Activated T-helper 1 cell treated with anti-CD3 and anti-CD28 coated beads, Interleukin-12 subunit alpha, Interleukin-12 subunit beta, Interleukin-2, Interleukin-4 antibody, amounts not matched to agents 30 ng/mL and 10 ng/mL and 1 ng/mL, durations not matched to agents 14 hours and 24 hours and 36 hours (primary cell): ENCODE measurements at places on chromosomes 6 and 20. TPM values are rescaled to one million over a fixed set of nuclear protein-coding genes. Genes with fewer than 3 reads are reported as not detected.

ARMH2 gene
- not detected in 2 replicates for total RNA-seq

ADAM33 gene
- not detected in 2 replicates for total RNA-seq

- DNase-seq: no peak
These were observed 135.9 kb downstream of the KHDRBS2 start for GRCh38 chr6:62150048-62150663.

- DNase-seq: no peak
These were observed 10.7 kb upstream of the STMND1 start for GRCh38 chr6:17091122-17091521.

TNNC2 gene
- not detected in 2 replicates for total RNA-seq

GRCh38 chr6:52975580-52975979 is 19.5 kb downstream of the GSTA4 start:
- no peak for DNase-seq

PRKN gene
- not detected in 2 replicates for total RNA-seq

DNA sequence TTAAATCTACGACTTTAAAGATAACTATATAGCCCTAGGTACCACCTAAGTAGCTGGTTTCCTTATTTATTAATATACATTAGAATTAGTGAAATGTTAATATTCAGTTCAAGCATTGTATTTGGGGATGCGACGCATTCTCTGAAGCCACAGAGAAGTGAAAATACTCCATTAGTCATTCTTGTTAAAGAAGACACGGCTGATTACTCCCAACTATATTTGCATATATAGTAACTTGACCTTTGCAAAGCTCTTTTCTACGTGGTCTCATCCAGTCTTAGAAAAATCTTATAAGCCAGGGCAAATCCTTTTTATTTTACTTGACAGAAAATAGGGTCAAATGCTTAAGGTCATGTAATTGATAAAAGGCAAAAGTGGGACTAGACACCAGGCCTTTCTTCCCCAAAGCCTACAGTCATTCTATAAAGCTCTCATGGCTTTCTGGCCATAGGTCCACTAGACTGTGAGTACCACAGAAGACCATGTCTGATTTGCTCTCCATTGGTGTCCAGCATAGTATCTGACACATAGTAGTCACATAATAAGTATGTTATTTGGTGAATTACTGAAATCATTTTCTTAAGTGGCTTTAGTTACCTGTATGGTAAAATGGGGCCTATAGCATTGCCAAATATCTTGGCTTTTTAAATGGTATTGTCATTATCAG is 11.3 kb downstream of the ZHX3 start:
- DNase-seq: no peak

DNA sequence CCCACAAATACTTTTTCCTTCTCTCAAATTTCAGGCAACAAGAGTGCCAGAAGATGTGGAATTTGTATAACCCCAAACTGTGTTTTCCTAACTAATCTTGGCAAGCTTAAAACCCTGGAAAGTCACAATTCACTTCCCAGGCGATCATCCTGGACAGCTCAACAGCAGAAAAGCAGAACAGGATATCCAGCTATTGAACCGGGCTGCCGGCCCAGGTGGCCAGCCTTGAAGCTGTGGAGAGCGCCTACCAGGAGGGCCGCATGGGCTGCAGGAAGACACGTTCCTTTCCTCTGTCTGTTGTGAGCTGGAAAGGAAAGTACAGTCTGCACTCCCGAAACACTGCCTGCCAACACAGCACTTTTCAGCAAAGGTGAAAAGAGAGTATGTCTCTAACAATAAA is 719.7 kb upstream of the MARCKS start:
- DNase-seq: no peak

DNA sequence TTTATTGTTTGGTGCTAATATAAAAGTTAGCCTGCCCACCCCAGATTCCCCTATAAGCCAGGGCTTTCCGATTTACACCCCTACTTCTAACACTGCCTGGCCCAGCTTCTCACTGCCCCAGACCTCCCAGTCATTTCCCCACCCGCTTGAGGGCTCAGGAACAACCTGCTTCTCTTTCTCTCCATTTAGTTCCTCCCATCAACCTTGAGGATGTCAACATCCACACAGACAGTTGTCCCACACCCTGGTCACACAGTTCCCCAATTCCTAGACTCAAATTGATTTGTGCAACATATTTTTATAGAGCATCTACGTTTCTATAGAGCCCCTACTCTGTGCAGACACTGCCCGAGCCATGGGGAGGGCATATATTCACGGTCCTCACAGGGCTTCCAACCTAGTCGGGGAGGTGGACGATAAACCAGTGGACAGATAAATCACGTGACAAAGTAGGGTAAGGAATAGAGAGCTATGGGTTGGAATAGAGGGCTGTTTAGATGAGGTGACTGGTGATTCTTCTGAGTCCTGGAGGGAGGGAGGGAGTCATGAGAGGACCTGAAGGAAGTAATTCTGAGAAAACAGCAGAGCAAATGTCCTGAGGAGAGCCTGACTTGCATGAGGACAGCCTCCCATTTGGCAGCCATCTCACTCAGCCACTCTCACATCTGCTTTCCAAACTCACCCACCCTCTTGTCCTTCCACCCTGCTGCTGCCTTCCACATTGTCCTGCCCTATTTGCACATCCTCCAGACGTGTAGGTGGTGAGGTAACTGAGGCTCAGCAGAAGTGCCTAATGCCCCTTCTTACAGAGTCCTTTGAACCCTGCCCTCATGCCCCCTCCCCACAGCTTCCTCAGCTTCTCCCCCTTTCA is 6.3 kb downstream of the GABRR2 start:
- no peak for DNase-seq

DNA sequence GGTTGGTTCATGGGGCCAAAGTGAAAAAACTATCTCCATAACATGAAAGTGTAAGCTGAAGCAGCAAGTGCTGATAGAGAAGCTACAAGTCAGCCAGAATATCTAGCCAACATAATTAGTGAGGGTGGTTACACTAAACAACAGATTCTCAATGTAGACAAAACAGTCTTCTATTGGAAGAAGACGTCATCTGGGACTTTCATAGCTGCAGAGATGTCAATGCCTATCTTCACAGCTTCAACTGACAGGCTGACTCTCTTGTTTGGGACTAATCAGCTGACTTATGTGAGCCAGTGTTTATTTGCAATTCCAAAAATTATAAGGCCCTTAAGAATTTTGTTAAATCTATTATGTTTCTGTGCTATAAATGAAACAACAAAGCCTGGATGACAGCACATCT is 63.2 kb downstream of the GMDS start:
- DNase-seq: no peak

- no peak for DNase-seq
These were observed 198.7 kb upstream of the MYLIP start for GRCh38 chr6:15930207-15930606.

ALDH8A1 gene
- total RNA-seq: 0.93 and 1.6 TPM in 2 replicates

GRCh38 chr6:148983101-148983761 is 236.4 kb downstream of the UST start:
- DNase-seq: no peak

DNA sequence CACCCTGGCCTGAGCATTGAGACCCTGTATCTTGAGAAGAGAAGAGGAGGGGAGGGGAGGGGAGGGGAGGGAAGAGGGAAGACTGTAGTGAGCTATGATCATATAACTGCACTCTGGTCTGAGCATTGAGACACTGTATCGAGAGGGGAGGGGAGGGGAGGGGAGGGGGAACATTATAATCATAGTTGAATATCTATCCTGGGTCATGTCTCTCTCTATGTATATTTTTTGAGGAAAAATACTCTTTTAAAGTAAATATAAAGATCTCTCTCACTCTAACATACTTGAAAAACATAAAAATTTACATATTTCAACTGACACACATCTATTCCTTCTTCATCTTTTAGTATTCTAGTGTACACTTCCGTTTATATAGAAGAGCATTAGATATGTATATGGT is 431.0 kb downstream of the CDKAL1 start:
- DNase-seq: no peak

DNA sequence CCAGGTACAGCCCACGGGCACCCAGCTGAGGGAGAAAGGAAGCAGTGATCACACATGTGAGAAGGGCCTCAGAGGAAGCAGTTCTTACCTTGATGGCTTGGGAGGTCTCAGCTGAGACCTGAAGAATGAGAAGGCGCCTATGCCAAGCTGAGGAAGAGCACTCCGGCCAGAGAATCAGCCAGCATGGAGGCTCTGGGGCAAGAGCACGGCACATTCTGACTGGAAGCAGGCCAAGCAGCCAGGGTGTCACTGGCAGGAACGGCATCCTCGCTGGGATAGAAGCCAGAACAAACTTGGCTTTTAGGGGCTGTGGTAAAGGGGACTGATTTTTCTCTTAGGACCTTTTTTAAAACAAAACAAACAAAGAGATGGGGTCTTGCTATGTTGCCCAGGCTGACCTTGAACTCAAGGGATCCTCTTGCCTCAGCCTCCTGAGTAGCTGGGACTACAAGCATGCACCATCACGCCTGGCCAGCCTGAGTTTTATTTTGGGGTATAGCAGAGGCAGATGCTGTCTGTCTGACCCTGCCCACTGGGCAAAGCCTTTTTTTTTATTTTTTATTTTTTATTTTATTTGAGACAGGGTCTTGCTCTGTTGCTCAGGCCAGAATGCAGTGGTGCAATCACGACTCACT is 17.6 kb downstream of the GHRH start:
- DNase-seq: no peak

DNA sequence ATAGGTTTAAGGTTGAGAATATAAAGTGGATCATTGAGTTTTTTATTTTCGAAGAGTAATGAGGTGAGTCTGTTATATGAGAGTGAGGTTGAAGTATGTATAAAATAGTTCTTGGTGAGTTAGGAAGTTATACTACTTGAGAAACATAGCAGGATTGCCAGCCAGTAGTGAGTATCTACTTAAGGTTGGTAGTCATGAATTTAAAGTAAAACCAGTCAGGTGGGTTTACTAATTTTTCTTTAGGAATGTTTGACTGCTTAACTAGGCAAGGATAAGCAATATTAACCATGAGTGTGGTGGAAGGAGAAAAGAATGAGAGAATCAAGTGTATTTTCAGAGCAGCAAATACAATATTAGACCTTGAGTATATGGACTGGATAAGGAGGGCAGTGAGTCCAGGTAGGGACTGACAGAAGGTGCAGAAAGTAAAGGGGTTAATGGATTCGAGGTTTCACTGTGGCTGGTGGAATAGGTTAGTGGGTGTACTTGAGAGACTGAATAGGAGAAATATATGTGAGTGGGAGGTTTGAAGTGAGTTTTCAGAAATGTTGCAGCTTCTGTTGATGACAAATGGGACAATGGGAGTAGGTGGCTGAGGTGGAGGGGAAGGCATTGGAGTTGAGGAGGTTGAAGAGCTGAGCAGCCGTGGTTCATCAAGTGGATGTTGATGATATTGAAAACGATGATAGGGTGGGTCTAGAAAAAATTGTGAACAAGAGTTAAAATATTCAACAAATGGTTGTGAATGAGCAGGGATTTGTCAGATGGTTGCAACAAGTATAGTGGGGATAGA is 232.5 kb upstream of the ASCC3 start:
- no peak for DNase-seq

AIF1 gene
- 55.5 and 61.5 TPM in 2 replicates for total RNA-seq

DNA sequence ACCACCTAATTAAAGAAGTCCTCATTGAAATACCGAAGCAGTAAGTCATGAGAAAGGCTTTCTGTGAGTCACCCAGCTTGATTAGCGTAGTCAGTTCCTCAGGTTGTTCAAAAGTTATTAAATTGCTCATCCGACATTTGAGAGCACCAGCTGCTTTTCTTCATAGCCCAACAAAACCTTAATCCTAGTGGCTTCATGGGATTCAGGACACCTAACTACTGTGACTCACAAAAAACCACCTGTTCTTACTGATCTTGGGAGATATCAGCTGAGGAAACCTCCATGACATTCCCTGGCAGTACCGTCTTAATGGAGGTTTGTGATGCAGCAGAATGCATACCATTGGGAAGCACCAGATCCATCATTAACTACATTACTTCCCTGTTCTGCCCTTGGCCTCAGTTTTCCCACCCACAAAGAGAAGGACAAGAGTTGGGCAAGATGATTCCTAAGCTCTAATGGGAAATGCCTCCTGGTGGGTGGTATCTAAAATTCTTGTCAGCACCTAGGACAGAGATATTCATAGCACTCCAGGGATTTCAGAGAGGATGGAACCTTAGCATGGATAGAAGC is 103.8 kb downstream of the KHDC1L start:
- DNase-seq: no peak
